ENCODE measurements at places on chromosomes 2 and 18.
A peak's percentile ranks its signal among the peaks of the same experiment; 100 is the strongest.

GRCh38 chr2:100784681-100785080 lies 35.3 kb upstream of the NPAS2 start:
- no peak for DNase-seq

DNA sequence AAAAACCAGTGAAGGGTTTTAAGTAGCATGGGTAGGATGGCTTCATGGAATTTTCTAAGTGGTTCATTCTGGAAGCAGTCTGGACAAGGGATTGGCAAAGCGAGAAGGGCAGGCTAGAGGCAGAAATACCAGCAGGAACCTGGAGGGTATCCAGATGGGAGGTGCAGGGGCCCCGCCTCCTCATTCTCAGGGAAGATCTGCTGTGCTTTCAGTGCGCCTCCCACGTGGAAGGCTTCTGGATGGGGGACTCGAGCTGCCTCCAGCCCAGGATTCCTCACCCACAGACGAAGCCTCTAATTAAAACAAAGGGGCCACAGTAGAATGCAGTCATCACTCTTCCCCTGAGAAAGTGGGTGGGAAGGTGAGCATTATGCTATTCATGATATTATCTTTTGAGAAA lies 79.8 kb downstream of the VSNL1 start:
- no peak for DNase-seq

- DNase-seq, result no peak
These were observed 112.2 kb downstream of the TRIB2 start for GRCh38 chr2:12828980-12829379.

DNA sequence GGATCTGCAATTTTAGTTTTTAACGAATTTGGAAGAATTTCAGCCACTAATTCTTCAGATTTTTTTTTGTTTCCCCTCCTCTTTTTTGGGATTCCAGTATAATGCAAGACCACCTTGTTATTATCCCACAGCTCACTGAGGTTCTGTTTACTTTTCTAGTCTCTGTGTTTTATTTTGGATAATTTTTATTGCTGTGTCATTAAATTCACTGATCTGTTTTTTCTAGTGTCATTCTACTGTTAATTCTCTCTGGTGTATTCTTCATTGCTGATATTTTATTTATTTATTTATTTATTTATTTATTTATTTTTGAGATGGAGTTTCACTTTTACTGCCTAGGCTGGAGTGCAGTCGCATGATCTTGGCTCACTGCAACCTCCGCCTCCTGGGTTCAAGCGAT lies 32.2 kb downstream of the UBR3 start:
- DNase-seq, result no peak

DNA sequence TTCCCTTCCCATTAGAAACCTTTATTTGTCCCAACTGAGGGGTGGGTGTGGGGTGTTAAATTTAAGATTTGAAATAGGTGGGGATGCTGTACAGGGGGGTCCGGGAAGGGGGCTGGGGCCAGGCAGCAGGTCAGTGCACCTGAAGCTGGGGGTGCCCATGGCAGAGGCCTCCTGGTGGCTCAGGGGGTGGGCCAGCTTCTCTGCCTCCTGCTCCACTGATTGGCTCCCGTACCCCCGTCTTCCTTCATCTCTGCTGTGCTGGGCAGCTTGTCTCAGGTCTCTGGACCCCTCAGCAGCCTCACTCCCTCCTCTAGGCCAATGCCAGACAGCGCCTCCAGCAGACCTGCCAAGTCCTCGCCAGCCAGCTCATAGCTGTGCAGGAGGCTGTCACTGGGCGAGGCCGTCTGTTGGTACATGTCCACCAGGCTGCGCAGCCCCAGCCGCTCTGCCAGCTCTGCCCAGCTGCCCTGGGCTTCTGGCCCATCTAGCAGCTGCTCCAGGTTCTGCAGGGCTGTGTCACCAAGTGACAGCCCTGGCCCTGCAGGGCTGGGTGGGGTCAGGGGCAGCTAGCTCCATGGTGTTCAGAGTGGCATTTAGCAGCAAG lies 2.0 kb upstream of the ANKRD62 start:
- no peak for DNase-seq

DNA sequence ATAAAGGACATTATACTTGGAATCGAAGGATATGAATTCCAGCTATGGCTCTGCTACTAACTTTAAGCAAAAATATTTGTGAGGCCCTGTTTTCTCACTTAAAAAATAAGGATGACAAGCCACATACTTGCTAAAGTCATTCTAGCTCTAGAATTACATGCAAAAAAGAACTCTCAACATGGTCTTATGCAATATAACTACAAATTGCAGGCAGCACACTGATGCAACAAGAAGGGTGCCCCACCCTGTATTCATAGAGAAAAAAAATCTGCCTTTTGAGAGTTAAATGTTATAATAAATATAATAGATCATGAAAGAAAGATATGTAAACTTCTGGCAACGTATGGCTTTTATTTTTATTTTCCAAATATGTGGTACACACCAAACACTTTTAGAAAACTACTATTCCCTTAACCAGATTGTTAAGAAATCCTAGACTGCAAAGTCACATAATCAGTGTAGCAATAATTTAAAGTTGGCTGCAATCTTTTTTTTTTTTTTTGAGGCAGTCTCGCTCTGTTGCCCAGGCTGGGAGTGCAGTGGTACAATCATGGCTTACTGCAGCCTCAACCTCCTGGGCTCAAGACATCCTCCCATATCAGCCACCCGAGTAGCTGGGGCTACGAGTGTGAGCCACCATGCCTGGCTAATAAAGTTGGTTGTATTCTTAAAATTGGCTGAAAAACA lies 40.2 kb upstream of the WDSUB1 start:
- DNase-seq, result peak; percentile 83

GRCh38 chr18:79354350-79354749 lies 41.4 kb upstream of the NFATC1 start:
- DNase-seq, result no peak

GRCh38 chr18:23888881-23889280 lies 125.7 kb upstream of the TTC39C start:
- no peak for DNase-seq

DNA sequence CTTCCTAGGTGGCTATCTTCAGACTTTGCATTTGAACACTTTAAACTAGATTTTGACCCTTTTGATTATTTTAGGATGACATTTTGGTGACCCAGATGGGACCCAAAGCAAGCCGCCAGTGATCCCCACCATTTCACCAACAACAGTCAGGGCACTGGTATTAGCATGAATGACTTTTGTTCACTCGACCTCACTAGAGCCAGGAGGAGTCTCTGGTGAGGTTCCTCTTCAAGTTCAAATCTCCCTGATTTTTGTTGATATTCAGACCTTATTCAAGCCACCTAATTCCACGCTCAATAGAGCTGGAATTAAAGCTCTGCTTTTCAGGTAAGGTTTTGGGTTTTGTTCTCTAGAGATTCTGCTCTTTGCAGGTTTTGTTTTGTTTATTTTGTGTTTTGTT lies 202.3 kb downstream of the MREG start:
- DNase-seq, result no peak

GRCh38 chr2:172560721-172561120 lies 4.8 kb downstream of the PDK1 start:
- no peak for DNase-seq

DNA sequence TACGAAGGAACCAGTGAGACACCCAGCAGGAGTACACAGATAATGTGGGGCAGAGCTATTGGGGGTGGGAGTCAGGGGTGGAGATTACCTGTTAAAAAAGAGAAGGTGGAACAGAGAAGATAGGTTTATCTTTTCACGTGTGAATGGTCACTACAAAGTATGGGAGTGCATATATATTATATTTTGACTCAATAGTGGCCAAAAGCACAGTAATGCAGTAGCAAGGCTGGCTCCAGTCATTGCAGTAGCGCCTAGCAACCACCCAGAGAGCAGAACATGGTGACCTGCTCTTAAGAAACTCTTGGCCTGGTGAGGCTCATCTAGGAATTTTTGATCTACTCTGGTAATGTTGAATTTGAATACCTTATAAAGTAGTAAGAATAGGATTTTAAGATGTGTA lies 1.0 kb downstream of the IMPACT start:
- DNase-seq, result no peak

DNA sequence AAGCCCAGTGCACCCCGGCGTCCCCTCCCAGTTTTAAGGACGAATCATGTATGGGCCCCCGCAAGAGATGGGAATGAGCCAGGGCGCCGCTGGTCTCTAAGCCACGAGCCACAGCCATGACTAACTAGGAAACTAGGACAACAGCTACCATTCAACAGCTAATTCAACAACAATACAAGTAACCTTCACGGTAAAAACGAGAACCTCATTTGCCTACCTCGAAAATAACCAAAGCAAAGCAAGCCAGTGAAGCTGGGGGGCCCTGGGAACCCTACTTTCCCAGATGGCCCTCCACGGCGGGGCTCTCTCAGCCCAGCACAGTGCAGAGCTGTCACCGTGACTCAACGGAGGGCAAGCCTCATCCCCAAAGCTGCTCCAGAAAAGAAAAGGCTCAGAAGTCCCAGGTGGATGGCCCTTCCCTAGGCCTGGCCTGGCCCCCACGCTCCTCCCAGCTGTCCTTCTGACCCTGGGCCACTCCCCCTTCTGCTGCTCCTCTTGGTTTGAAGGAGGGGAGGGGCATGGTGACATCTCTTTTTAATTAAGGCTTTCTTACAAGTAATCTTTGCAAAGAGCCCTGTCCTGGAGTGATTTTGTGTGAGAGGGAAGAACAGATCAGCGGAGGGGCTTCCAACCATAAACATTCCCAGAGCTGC lies 126.3 kb downstream of the HDAC4 start:
- peak; percentile 71 for DNase-seq

DNA sequence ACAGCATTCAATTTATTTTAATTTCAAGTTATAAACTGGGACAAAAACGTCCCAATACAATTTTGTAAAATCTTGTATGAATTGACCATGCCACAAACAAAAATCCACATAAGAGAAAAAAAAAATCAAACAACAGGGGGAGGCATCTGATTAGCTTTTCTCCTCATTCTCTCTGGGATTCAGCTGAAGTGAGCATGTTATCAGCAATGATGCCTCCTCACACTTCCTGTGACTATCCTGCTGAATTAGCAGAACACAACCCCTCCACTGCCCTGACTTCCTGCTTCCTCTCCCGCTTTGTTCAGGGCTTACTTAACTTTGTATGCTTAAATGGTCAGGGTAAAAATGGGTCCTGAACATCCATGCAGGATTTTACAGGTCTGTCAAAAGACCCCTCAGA lies 132.2 kb upstream of the ITGB6 start:
- no peak for DNase-seq

- DNase-seq, result no peak
These were observed 212.4 kb downstream of the CMPK2 start for GRCh38 chr2:6653281-6653750.

DNA sequence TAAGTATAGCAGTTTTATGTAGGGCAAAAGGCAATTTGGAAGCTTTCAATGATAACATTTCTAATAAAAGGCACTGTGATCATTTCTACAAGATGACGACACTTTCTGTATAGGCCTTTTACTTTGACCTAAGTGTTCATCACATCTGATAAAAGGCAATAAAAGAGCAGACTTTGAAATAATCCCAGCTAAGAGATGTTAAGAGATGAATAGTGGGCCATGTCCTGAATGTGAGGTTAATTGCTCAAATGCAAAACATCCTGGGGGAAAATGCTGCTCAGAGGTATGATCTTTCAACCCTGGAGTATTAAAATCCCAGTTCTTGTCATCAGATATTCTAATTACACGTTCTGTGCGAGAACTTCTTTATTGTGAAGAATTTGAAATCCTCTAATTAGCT lies 677.6 kb downstream of the SOCS6 start:
- DNase-seq, result no peak

- DNase-seq, result no peak
These were observed 52.0 kb downstream of the FHOD3 start for GRCh38 chr18:36349552-36349951.

DNA sequence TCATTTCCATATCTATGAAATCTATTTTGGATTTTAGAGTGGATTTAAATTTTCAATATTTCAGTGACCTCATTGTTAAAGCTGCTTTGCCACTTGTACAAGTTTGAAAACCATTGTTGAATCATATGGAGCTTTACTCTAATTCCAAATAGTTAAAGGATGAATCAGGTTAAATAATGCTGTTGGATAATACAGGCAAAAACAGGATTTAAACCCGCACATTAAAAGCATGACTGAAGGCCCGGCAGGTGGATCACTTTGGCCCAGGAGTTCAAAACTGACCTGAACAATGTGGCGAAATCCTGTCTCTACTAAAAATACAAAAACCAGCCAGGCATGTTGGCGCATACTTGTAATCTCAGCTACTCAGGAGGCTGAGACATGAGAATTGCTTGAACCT lies 68.3 kb downstream of the RIF1 start:
- DNase-seq, result no peak
